Thyroid gland (tissue), 4 donors: ENCODE measurements at places on chromosomes 13 and 19. TPM values are rescaled to one million over a fixed set of nuclear protein-coding genes. Genes with fewer than 3 reads are reported as not detected.
A peak's percentile ranks its signal among the peaks of the same experiment; 100 is the strongest.

Gene VSIG10L
- 0.21 TPM for total RNA-seq

Gene HIF3A
- total RNA-seq = 49.1 TPM

Gene ZSWIM4
- 6.9 TPM for total RNA-seq

Gene SMARCA4
- total RNA-seq = 104 TPM

Gene LRRC63
- not detected for total RNA-seq

Gene ERICH6B
- total RNA-seq = not detected

Gene CD33
- 2.0 TPM for total RNA-seq

DNA sequence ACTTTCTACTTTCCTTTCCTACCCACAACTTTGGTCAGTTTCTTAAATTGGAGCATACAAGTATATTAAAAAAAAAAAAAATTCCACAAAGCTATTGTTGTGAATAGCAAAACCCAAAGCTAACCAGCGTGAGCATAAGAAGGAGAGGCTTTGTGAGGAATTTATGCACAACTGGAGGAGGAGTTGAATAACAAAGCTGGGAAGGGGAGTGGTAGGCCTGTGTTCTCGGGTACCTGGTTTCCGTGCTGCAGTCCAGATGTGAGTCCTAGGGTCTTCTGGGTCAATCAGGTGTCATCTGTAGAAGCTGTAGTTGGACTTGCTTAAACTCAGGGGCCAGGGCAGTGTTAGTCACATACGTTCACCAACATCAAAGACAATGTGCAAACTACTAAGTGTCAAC lies 422.5 kb upstream of the SGCG start:
- no peak for DNase-seq

GRCh38 chr13:37706041-37706440 lies 107.5 kb upstream of the POSTN start:
- DNase-seq = no peak

DNA sequence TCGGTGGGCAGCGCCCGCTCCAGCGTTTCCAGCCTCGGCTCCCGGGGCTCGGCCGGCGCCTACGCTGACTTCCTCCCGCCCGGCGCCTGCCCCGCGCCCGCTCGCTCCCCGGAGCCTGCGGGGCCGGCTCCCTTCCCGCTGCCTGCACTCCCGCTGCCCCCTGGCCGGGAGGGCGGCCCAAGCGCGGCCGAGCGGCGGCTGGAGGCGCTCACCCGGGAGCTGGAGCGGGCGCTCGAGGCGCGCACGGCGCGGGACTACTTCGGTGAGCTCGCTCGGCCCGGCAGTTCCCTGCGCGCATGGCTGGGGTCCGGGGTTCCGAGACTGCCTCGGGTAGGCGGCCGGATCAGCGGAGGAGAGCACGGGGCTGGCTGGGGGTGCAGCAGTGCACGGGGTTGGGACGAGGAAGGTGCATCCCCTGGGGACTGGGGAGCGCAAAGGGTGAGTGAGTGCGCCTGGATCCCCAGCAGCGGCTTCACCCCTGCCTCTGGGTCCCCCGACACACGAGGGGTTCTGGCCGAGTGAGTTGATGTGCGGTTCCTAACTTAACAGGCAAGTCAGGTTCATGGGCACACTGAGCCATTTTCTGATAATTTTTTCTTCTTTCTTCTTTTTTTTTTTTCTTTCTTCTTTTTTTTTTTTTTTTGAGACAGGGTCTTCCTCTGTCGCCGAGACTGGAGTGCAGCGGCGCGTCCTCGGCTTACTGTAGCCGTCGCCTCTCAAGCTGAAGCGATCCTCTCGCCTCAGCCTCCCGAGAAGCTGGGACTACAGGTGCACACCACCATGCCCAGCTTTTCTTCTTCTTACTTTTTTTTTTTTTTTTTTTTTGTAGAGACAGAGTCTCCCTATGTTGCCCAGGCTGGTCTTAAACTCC lies 1.1 kb downstream of the WTIP start:
- peak; percentile 33 for DNase-seq

GRCh38 chr13:94313321-94313910 lies 166.1 kb downstream of the DCT start:
- no peak for DNase-seq

DNA sequence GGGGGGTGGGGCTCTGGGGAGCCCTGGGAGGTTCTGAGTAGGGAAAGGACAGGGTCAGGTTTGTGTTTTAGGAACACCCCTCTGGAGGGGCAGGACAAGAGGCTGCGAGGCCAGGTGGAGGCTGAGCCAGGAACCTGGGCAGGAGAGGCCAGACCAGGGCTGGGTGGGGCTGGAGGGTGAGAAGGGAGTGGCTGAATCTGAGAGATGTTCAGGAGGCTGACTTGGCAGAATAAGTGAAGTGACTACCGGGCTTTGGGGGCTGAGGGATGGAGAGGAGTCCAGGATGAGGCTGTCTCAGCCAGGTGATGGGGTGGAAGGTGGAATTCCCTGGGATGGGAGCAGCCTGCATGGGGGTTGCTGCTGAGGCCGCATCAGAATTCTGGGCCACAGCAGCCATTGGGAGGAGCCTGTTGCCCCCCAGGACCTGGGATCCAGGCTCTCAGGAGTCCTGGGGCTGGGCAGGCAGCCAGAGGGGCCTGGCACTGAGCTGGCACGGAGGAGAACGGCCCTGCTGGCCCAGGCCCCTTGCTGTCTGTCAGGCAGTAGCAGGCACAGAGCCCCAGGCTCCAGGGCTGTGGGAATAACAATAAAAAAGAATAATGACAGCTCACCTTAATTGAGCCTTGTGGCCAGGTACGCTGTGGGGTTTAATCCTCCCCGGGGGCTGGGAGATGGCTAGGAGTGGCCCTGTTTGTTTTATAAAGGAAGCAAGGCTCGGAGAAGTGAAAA lies 3.3 kb downstream of the PPP5C start:
- peak; percentile 55 for DNase-seq

DNA sequence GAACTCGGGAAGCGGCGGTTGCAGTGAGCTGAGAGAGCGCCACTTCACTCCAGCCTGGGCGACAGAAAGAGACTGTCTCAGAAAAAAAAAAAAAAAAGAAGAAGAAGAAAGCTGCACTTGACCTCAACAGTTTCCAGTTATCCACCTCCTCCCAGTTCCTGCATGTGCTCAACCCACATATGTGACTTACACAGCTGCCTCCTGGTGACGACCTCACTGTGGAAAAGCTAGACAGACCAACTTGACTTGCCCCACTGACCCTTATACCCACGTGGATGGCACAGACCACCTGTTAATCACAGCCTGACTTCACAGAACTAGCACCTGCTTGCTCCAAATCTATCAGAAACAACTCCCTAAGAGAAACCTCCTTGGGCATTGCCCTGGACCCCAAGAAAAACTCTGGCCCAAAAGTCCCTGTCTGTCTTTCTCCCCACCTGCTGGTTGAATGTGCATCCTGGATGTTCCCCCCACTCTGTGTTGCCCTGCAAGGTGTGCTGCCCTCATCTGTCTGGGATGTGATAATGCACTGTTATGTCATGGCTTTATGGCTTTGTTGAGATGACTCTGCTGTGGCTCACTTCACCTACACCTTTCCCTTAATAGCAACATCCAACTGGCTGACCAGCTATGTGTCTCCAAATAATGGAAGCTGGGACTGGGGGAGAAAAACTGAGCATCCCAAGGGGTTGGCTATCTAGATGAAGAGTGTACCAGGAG lies 2.8 kb downstream of the ZNF20 start:
- DNase-seq = no peak

DNA sequence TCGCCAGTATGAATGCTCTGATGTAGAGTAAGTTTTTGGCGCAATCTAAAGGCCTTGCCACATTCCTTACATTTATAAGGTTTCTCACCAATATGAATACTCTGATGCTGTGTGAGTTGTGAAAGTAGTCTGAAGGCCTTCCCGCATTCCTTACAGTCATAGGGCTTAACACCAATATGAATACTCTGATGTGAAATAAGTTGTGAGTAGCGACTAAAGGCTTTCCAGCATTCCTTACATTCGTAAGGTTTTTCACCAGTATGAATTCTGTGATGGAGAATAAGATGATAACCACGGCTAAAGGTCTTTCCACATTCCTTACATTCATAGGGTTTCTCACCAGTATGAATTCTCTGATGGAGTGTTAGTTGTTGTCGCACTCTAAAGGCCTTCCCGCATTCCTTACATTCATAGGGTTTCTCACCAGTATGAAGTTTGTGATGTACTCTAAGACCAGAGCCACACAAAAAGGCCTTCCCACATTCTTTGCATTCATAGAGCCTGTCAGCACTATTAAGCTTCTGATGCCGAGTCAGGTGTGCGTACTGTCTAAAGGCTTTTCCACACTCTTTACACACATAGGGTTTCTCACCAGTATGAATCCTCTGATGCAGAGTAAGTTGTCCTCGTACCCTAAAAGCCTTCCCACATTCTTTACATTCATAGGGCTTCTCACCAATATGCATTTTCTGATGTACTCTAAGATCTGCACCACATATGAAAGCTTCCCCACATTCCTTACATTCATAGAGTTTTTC lies 14.1 kb upstream of the ZFP14 start:
- no peak for DNase-seq

GRCh38 chr13:108328848-108329247 lies 59.3 kb downstream of the TNFSF13B start:
- DNase-seq = no peak

- DNase-seq = peak; percentile 69
Observed at GRCh38 chr19:45800070-45800553, 7.5 kb upstream of the DMWD start.

DNA sequence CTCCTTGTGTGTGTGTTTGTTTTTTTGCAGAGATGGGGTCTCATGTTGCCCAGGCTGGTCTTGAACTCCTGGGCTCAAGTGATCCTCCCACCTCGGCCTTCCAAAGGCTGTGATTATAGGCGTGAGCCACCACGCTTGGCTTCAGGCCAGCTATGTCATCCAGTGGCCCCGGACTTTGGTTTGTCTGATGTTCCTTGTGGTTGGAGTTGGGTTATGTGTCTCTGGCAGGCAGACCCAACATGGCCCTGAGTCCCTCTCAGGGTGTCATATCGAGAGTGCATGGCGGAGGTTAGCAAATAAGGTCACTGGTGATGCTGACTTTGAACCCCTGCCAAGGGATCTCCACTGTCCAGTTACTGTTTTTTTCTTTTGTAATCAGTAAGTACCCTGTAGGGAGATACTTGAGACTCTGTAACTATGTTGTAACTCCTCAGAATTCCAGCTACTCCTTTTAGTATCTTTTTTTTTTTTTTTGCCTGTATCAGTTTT lies 37.3 kb downstream of the SMARCA4 start:
- DNase-seq = peak; percentile 19

DNA sequence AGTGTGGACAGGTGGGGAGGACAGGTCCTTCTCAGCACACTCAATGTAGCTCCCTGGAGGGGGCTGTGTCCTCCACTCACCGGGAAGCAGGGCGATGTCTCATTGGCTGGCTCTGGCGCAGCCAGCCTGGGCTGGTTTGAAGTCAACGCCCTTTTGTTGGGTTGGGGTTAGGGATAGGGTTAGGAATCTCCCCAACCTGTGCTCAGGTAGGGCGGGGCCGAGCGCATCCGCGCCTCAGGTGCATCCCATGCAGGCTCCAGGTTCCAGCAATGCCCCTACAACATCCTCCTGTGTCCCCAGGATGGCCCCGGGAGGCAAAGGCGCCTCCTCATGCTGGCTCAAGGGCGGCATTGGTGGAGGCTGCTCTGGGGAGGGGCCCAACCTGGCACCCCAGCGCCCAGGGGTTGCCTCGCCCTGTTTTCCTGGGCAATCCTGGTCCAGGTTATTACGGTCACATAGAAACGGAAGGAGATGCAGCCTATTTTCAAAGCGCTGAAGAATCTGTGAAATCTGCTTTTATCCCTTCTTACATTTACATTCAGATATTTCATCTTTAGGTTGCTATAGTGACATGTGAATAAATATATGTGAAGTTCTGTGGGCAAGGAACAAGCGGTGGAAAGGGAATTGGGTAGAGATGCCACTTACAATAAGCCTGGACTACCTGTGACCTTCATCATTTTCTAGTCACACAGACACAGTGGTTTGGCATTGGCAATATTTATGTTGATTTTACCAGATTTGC lies 74.3 kb downstream of the TM9SF2 start:
- no peak for DNase-seq

- no peak for DNase-seq
Observed at GRCh38 chr13:104847922-104848321, 1687.5 kb downstream of the EFNB2 start.

- DNase-seq = peak; percentile 80
Observed at GRCh38 chr13:113216254-113217048, 7.0 kb downstream of the CUL4A start.

GRCh38 chr19:10105509-10106099 lies 558 bp upstream of the PPAN start:
- DNase-seq = no peak

- DNase-seq = no peak
Observed at GRCh38 chr19:29285878-29286277, 72.9 kb upstream of the UQCRFS1 start.

DNA sequence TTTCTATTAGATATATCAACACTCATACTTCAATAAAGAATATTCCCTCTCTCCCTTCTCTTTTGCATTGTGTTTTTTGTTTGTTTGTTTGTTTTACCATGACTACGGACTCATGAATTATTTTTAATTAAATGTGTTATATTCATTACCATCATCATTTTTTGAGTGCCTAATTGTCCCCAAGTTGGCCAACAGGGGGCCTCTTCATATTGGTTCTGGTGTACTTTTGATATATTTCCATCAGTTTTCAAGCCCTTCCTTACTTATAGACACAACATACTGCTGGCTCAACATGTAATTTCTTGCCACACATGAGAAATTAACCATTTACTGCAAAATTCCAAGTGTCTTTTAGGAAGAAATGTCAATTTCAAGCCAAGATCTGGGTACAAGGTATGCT lies 54.5 kb upstream of the GPC6 start:
- DNase-seq = no peak

GRCh38 chr19:43504426-43505185 lies at the start of gene PHLDB3:
PHLDB3 (minus strand) TSS chr19:43504746; CDS start chr19:43504118, 628 bp downstream.
- peak; percentile 32 for DNase-seq

DNA sequence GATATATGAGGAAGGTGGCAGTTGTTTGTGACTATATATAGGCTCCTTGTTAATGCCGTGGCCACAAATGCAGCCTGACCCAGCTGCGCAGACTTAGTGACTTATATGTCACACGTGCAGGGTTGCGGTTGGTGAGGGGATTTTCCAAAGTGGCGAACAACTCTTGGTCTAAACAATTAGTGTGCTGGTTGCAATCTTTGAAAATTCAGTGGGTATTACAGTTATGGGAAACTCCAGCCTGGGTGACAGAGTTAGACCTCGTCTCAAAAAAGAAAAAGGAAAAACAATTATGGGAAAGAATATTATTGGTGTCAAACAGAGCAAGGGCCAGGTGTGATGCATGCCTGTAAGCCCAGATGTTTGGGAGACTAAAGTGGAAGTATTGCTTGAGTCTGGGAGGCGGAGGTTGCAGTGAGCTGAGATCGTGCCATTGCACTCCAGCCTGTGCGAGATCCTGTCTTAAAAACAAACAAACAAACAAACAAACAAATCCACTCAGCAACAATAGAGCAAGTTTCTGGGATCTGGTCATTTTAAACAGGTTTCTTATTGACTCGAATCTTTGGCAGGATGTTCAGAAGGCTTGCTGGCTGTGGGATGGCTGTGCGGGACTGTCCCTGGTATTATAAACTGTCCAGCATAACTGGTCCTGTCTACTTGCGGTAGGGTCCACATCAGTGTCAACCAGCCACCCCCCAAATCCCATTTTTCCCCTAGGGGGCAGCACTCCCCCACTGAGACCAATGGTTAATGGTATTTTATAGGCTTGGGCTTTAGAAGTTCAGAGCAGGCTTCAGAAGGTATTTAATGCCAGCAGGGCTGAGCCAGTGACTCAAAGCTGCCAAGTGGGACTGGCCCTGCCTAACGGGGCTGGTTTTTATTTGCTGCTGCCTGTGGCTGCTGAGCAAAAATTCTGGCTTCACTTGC lies 15.4 kb downstream of the RELB start:
- peak; percentile 54 for DNase-seq

- no peak for DNase-seq
Observed at GRCh38 chr13:99991828-99992775, 10.5 kb downstream of the ZIC2 start.

GRCh38 chr19:7063339-7063738 lies 4.9 kb upstream of the MBD3L3 start:
- no peak for DNase-seq
